ENCODE measurements at places on chromosomes 12 and 14.

DNA sequence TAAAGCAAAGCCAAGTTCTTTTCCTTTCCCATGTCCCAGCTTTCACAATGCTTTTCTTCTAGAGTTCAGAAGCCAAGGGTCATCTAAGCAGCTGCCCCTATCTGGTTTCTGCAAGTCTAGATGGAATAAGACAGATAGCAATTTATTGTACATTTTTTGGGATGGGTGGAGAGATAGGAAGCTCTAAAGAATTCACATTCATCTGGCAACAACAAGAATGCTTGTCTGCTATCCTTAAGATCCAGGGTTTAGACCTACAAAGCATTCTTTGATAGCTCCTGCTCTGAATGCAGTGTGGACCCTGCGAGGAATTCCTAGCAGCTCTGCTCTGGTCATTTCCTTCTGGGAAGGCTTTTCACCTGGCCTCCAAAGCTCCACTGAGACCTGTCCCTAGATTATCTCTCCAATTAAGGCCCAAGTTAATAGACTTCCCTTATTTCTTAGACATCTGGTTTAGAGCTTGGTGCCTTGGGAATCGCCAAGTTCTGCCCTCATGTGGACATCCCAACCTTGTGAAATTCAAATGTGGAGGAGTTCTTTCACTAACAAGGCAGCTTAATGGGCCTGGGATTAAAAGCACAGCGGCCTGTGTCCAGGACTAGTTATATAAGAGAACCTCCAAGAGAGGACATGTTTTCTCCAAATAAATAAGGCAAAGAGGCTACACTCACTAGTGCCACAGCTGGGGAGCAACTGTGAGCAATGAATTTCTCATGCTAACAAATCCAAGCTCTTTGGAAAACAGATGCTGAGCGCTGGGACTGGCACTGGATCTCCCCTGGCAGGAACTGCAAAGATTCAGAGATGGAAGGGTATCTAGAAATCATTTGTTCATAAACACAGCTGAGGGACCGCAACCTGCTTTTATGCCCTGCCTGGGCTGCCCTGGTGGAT, 384.5 kb upstream of the DDHD1 start:
- DNase-seq, result no peak

DNA sequence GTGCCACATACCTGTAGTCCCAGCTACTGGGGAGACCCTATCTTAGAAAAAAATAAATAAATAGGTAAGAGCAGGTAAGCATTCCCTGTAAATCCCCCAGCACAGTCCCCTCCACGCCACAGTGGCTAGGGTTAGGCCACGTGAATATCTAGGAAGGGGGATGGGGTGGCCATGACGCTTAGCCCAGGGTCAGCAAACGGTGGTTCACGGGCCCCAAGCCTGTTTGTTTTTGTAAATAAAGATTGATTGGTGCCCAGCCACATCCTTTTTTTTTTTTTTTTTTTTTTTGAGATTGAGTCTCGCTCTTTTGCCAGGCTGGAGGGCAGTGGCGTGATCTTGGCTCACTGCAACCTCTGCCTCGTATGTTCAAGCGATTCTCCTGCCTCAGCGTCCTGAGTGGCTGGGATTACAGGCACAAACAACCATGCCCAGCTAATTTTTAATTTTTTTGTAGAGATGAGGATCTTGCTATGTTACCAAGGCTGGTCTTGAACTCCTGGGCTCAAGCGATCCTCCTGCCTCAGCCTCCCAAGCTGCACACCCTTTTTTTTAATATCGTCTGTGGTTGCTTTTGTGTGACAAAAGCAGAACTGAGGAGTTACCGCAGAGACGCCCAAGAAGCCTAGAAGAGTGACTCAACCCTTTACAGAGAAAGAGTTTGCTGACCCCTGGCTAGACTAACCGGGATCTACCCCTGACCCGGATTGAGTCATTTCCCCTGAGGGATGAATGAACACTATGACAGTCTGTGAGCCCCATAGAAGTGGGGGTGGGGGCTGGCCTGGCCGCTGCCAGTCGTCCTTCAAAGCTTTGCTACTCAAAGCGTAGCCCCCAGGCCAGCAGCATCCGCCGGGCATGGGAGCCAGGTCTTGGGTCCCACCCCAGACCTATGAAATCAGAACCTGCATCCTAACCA, 113.7 kb upstream of the NCOR2 start:
- no peak for DNase-seq

- no peak for DNase-seq
Measured at GRCh38 chr14:72717220-72717619, 176.7 kb downstream of the DPF3 start.

DNA sequence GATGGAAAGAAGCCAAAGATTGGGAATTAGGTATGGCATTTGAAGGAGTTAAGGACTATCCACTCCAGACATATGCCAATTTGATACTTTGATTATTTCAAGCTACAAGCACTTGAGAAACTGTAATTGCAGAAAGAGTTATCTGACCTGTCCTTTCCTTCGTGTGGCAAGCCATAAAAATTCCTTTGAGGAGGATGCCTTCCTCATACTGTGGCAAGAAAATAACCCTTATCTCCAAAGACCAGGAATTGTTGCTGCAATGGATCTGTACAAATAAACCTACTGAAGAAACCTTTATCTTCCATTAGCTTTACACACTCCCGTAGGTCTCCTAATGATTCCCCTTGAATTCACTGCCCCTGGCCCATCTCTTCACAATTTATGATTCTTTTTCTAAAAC, 165.1 kb upstream of the AMIGO2 start:
- DNase-seq, result no peak

GRCh38 chr14:55705651-55706364, 125.8 kb downstream of the KTN1 start:
- no peak for DNase-seq

- DNase-seq, result no peak
Measured at GRCh38 chr12:74391283-74391682, 146.4 kb upstream of the ATXN7L3B start.

GRCh38 chr12:65432114-65432513, 153.6 kb downstream of the MSRB3 start:
- no peak for DNase-seq

- DNase-seq, result no peak
Measured at GRCh38 chr12:101619026-101619786, 24.4 kb downstream of the MYBPC1 start.

DNA sequence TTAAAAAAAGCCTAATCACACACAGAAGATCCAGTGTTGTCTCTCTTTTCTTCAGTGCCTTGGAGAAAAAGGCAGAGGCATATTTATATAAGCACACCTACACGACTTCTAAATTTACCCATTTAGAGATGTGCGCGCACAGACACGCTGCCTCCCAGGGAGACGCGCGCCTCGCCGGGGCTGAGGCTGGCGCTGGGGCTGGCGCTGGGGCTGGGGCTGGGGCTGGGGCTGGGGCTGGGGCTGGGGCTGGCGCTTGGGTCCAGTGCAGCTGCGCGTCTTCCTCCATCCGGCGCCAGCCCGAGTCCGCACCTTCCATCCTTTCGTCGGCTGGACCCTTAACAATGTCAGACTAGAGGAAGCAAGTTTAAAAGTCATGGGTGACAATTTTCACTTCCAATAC, 118.4 kb upstream of the ARID2 start:
- DNase-seq, result no peak

DNA sequence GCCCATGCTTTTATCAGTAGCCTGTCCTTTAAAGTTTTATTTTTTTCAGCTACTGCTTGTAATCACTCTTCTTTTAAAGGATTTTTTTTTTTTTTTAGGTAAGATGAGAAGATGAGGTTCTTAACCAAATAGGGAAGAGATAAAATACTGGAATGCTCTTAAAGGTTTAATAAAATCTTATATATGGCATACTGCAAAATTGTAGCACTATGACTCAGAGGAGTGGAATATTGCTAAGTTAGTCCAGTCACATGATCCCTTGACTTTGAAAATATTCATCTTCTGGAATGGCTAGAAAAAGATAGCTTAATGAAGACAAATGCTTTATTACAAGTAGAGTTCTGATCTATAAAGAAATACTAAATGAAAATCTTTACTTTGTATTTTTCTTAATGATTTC, 116.6 kb downstream of the NAV3 start:
- no peak for DNase-seq

DNA sequence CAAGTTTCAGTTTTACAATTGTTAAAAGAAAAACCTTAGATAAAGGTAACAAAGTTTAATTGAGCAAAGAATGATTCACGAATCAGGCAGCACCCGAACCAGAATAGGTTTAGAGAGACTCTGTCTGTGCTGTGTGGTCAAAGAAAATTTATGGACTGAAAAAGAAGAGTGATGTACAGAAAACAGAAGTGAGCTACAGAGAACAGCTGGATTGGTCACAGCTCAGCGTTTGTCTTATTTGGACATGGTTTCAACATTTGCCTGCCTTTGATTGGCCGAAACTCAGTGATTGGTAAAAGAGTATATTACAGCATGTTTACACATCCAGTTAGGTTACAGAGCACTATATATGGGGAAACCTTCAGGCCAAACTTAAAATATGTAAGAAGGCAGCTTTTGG, 703.2 kb upstream of the STXBP6 start:
- no peak for DNase-seq

- no peak for DNase-seq
Measured at GRCh38 chr14:34650786-34651584, 21.0 kb upstream of the SNX6 start.

GRCh38 chr12:3885277-3886094, 12.3 kb upstream of the PARP11 start:
- no peak for DNase-seq

- DNase-seq, result no peak
Measured at GRCh38 chr12:24475337-24475736, 473.6 kb downstream of the BCAT1 start.

DNA sequence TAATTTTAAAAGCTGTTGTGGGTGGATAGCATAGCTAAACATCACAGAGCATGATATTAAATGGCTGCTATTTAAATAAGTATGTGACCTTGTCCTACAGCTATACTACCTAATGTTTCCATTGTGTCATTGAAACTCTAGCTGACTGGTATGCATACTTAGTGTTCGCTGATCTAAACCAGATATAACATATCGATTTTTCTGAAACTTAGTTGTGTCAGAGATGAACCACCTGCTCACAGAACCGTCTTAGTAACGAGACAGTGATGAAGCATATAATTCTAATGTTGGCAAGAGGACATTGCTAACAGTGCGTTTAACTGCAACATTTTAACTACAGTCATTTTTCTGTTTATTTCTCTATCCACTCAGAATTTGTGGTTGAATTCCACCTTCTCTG, 36.1 kb upstream of the NUAK1 start:
- DNase-seq, result no peak

- no peak for DNase-seq
Measured at GRCh38 chr14:99510556-99511139, 29.4 kb downstream of the CCNK start.

GRCh38 chr12:64083285-64084210, 138.5 kb downstream of the KICS2 start:
- no peak for DNase-seq

GRCh38 chr14:91910196-91910595, 37.3 kb downstream of the FBLN5 start:
- DNase-seq, result no peak

- no peak for DNase-seq
Measured at GRCh38 chr12:69583203-69583602, 2.1 kb upstream of the CCT2 start.

GRCh38 chr14:103247169-103247606, 86.8 kb upstream of the EIF5 start:
- DNase-seq, result no peak

DNA sequence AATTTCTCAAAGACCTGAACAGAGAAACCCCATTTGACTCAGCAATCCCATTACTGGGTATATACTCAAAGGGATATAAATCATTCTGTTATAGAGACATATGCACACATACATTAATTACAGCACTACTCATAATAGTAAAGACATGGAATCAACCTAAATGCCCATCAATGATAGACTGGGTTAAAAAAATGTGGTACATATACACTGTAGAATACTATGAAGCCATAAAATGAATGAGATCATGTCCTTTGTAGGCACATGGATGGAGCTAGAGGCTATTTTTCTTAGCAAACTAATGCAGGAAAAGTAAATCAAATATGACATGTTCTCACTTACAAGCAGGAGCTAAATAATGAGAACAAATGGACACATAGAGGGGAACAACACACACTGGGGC, 303.8 kb downstream of the BTG1 start:
- no peak for DNase-seq

- no peak for DNase-seq
Measured at GRCh38 chr12:88185988-88186387, 43.9 kb downstream of the TMTC3 start.

- no peak for DNase-seq
Measured at GRCh38 chr12:79643821-79644220, 46.9 kb downstream of the PAWR start.

DNA sequence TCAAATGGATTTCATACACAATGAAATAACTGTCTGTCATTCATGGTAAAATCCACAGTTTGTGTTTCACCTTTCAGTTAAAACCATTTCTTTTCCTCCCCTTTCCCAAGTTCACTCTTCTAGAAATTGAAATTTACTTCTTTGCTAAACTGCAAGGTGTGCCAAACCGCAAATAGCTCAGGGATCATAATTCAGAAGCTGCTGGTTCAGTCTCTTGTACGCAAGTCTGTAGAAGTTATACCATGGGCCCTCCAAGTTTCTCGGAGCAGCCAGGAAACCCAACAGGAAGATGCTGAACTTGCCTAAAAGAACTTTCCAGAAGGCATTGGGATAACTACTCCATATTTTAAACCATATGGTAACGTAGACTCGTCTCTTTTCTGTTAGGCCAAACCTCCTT, 268.9 kb downstream of the FLRT2 start:
- DNase-seq, result no peak

- no peak for DNase-seq
Measured at GRCh38 chr14:91996948-91997371, 42.9 kb downstream of the TRIP11 start.

GRCh38 chr12:113565368-113565767, 93.7 kb upstream of the LHX5 start:
- no peak for DNase-seq

DNA sequence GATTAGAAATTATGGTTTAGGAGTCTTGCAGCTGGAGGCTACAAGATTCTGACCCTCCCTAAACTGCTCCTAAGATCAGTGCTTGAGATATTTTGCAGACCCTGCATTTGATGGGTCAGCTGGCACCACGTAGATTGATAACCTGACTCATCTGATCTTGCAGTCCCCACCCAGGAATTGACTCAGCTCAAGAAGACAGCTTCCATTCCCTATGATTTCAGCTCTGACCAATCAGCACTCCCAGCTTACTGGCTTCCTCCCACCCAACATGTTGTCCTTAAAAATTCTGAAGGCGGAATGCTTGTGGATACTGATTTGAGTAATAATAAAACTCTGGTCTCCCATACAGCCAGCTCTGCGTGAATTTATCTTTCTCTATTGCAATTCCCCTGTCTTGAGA, 23.2 kb upstream of the MTHFD1 start:
- no peak for DNase-seq

- DNase-seq, result no peak
Measured at GRCh38 chr14:51978681-51979085, 10.7 kb upstream of the RTRAF start.

GRCh38 chr12:69241438-69242092, 2.2 kb downstream of the CPSF6 start:
- DNase-seq, result no peak

- DNase-seq, result no peak
Measured at GRCh38 chr12:71748081-71748850, 6.4 kb upstream of the RAB21 start.

GRCh38 chr12:85424581-85425348, 144.7 kb downstream of the ALX1 start:
- DNase-seq, result no peak

- DNase-seq, result no peak
Measured at GRCh38 chr12:2749580-2749979, 45.2 kb upstream of the FKBP4 start.

Measured in T-helper 2 cell (primary cell).